ENCODE measurements at places on chromosomes 6 and 20.

- DNase-seq, result no peak
These were observed 247.3 kb downstream of the MAFB start for GRCh38 chr20:40441771-40442170.

DNA sequence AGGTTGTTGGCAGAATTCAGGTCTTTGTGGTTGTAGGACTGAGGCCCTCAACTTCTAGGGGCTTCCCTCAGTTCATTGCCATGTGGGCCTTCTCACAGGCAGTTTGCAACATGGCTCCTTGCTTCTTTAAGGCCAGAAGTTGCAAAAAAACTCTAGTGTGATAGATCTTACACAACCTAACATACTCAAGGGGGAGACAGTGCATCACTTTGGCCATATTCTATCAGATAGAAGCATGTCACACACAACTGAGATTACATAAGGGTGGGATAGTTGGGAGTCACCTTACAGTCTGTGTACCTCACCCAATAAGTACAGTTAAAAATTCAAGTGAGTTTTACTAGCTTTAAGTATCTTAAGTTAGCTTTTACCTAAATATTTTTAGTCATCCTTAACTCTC lies 1.6 kb downstream of the SIRPD start:
- no peak for DNase-seq

DNA sequence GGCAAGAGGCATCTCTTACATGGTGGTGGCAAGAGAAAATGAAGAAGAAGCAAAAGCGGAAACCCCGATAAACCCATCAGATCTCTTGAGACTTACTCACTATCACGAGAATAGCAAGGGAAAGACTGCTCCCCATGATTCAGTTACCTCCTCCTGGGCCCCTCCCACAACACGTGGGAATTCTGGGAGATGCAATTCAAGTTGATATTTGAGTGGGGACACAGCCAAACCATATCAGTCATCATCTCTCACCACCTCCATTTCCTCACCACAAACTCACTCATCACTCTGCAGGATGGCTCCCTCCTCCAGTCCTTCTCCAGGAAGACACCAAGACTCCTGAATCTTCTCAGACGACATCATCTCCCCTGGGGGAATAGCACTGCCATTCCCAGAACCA lies 25.8 kb upstream of the SLC16A10 start:
- no peak for DNase-seq

GRCh38 chr6:31305703-31306219 lies 33.9 kb upstream of the HLA-C start:
- DNase-seq, result no peak
